Sciatic nerve (tissue), 2 donors: ENCODE measurements at places on chromosomes 5 and 9. TPM values are rescaled to one million over a fixed set of nuclear protein-coding genes. Genes with fewer than 3 reads are reported as not detected.

DNA sequence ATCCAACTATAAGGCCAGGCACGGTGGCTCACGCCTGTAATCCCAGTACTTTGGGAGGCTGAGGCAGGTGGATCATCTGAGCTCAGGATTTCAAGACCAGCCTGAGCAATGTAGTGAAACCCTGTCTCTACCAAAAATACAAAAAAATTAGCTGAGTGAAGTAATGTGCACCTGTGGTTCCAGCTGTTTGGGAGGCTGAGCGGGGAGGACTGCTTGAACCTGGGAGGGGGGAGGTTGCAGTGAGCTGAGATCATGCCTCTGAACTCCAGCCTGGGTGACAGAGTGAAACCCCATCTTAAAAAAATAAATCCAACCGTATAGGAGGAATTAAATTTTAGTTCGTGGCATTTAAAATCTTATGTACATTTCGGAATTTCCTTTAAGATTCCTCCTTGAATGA lies 123.4 kb downstream of the CDC42SE2 start:
- DNase-seq, result no peak

DNA sequence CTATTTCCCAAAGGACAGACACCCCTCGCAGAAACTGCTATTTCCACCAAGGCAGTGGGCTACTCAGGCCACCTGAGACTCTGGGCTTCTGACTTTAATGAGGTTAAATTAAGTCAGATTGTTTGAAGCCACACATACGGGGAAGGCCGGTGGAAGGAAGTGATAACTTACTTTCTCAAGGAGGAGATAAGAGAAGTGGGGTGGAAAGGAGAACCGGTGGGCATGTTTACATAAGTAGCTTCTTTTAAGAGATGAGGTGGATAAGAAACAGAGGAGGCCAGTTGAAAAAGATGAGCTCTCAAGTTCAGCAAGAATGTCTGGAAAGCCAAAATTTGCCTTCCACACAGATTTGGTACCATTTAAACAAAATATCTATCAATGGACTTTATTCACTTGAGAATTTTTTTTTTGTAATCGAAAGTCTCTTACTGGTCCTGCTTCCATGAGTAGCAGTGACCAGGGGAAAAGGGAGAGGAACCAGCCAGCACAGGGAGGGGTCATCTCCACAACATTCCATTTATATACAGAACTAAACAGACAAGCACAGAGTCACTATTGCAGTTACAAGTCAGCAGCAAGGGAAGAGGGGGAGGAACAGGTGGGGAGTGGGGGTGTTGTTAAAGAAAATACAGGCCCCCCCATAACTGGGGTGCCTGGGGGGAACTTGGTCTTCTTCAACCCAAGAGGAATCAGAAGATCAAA lies 20.0 kb downstream of the CCDC125 start:
- DNase-seq, result no peak

- DNase-seq, result no peak
Measured at GRCh38 chr9:130246126-130246525, 19.4 kb upstream of the HMCN2 start.

DNA sequence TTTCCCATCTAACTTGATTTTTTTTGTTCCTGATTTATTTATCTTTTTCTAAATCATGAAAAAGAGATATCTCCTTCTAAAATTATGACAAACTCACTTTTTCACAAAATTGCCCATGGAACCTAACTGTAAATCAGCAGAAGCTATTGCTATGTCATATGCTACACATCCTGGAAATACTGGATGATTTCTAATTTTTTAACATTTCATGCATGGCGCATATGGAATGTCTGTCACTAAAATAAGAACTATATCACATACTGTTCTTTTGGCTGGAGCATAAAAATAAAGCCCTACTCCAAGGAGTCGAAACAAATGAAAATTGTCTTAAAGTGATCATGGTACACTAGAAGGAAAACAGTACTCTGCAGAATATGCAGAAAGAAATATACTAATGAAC lies 60.6 kb downstream of the CAMK4 start:
- no peak for DNase-seq

DNA sequence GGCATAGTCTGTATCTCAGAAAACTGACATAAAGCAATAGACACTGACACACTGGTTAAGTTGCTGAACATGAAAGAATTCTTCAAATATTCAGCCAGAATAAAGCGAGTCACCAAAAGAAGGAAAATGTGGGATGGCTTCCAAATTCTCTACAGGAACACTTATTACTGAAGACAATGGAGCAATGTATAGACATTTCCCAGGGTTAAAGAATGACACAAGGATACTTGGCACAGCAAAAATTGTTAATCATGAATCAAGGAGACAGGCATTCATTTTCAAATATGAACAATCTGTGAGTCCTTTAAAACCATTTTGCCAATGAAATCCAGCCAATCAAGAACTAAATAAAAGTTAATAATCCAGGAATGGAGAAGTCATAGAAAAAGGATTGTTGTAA lies 92.5 kb downstream of the MTX3 start:
- no peak for DNase-seq

Gene SPATA24
- 4.0 TPM for total RNA-seq

Gene CCDC171
- total RNA-seq, result 27.1 TPM

DNA sequence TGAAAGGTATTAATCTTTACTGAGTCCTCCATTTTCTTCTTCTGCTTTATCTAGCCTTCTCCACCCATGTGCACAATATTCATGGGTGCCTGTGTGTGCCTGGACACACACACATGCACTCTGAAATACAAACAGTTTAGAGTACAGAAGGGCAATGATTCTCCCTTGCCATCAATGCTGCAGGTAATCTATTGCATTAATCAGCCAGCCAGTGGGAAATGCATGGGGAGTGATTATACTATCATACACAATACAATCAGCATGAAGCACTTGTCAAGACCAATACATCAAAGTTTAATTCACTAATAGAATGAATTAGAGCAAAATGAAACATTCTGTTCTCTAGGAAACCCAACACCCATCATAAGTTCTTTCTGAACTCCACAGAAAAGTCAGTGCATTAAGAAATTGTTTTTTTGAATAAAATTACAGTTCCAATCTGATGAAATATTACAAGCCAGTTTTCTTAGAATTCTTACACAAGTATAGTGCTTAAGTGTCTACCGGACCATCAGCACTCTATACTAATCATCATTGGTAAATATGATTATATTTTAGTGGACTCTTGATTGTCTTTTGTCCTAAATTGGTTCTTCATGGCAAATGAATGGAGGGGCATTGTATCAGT lies 172.2 kb downstream of the ZSWIM6 start:
- no peak for DNase-seq

- no peak for DNase-seq
Measured at GRCh38 chr5:111932628-111933027, 175.6 kb upstream of the NREP start.
